NCI-H187 (cell line): ENCODE measurements at places on chromosomes 4 and X.

DNA sequence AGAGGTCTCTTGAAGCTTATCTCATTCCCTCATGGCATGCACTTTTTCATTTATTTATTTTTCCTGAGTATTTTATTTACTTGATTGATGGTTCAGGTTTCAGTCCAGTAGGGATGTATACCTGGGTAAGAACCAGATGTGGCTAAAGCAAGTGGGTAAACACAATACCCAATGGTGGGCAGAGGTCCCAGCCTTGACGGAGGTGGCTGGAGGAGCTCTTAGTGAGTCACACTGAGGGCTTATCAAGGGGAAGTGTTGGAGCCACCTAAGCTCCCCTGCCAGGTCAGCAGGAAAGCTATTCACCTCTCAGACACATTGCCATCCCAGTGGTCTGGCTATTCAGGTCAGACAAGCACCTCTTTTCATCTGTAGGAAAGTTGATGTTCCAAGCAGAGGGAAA lies 236.2 kb upstream of the MAGEB16 start:
- DNase-seq: no peak

DNA sequence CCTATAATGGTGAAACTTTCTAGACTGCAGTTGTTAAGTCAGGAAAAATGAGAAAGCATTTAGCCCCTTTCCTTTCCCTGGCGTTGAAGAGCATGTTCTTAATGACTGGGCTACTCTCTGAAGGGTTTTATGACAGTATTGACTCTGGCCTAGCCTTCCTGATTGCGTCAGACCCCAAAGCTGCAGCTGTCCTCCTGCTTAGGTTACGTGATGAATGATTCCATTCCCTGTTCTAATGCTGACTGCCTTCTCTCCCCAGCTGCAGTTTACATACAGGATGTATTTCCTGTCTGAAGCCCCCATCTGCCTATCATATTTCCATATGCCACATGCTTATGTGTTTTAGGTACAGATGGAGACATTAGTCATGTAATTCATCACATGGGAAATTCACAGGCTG lies 105.8 kb upstream of the EGFL6 start:
- no peak for DNase-seq

- no peak for DNase-seq
Measured at GRCh38 chr4:164221631-164222030, 532.3 kb upstream of the SMIM31 start.

DNA sequence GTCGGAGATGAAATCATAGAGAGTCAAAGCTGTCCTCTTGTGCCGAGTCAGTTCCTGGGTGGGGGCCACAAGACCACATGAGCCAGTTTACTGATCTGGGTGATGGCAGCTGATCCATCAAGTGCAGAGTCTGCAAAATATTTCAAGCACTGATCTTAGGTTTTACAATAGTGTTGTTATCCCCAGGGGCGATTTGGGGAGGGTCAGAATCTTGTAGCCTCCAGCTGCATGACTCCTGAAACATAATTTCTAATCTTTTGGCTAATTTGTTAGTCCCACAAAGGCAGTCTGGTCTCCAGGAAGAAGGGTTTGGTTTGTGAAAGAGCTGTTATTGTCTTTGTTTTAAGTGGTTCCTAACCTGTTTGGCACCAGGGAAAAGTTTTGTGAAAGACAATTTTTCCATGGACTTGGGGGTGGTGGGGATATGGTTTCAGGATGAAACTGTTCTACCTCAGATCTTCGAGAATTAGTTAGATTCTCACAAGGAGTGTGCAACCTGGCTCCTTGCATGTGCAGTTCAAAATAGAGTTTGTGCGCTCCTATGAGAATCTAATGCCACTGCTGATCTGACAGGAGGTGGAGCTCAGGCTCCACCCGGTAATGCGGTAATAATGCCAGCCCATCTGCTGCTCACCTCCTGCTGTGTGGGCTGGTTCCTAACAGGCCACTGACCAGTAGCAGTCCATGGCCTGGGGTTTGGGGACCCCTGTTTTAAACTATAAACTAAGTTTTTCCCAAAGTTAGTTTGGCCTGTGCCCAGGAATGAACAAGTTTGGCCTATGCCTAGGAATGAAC lies 29.2 kb downstream of the METAP1 start:
- no peak for DNase-seq

DNA sequence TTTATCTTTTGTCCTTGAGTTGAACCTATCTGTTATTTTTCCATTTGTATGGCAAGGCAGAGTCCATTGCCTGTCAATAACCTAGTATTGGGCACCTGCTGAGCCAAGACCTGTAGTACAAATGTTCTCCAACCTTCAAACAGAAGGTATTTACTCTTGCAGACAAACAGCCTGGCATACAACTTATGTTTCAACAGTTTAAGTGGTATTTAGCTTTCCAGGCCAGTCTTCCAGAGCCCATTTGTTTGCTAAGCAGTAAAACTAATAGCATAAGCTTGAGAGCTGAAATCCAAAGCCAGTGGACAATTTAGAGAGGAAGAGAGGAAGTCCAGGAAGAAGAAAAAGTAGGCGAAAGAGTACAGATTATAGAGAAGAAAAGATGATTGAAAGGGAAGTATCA lies 979.3 kb downstream of the GLUD2 start:
- no peak for DNase-seq

GRCh38 chrX:111244235-111244750 lies 26.0 kb downstream of the CAPN6 start:
- DNase-seq: peak; percentile 3

- no peak for DNase-seq
Measured at GRCh38 chr4:15654593-15655222, 449 bp downstream of the FBXL5 start.

DNA sequence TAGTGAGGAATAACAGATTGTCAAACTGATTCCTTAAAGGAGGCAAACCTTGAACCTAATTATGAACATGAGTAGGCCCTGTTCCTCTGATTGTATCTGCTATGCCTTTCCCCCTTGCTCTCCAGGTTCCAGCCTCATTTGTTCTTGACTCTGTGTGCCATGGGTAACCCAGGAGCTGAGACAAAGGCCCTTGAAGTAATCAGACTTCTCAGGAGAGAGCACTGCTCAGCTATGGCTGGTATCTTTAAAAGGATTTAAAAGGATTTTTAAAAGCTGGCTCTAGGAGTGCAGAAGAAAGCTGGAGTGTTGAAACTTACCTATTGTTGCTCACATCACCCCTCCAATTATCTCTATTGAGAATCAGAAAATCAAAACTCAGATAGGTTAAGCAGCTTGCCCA lies 1565.5 kb upstream of the AGA start:
- no peak for DNase-seq

DNA sequence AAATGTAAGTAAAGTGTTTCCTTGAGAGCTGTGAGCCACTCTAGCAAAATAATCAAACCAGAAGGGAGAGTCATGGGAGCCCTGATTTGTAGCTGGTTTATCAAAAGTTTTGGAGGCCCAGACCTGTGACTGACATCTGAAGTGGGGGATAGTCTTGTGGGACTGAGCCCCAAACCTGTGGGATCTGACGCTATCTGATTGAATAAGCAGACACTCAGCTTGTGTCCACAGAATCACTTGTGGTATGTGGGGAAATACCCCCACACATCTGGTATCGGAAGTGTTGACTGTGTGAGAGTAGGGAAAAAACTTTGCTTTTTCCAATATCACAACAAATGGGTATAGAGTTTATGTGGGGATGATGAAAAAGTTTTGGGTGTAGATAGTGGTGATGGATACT lies 35.4 kb downstream of the FUNDC1 start:
- no peak for DNase-seq

DNA sequence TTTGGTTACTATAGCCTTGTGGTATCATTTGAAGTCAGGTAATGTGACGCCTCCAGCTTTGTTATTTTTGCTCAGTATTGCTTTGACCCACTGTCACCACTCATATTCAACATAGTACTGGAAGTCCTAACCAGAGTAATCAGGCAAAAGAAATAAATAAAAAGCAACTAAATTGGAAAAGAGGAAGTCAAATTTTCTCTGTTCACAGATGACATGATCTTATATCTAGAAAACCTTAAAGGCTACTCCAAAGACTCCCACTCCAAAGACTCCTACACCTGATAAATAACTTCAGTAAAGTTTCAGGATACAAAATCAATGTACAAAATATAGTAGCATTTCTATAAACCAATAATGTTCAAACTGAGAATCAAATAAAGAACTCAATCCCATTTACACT lies 348.6 kb downstream of the CXXC4 start:
- DNase-seq: no peak

- no peak for DNase-seq
Measured at GRCh38 chr4:7124689-7125442, 57.0 kb upstream of the GRPEL1 start.

DNA sequence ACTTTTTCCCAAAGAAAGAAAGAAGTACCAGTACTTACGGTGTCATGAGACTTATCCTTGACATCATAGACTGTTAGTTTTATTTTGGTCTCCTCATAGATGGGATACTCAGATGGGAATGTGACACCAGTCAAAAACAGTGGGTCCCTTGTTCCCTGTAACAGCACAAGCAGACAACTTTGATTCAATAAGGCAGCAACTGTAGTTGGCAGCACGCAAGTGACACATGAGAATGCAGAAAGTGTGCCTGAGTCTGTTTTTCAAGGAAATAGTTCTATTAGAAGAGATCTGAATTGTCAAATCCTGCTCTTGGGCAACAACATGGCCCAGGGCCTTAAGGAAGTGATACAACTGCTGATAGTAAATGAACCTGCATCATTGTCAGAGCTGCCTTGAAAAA lies 443.2 kb downstream of the INPP4B start:
- DNase-seq: no peak

- DNase-seq: no peak
Measured at GRCh38 chrX:72021975-72022374, 109.7 kb downstream of the RTL5 start.

DNA sequence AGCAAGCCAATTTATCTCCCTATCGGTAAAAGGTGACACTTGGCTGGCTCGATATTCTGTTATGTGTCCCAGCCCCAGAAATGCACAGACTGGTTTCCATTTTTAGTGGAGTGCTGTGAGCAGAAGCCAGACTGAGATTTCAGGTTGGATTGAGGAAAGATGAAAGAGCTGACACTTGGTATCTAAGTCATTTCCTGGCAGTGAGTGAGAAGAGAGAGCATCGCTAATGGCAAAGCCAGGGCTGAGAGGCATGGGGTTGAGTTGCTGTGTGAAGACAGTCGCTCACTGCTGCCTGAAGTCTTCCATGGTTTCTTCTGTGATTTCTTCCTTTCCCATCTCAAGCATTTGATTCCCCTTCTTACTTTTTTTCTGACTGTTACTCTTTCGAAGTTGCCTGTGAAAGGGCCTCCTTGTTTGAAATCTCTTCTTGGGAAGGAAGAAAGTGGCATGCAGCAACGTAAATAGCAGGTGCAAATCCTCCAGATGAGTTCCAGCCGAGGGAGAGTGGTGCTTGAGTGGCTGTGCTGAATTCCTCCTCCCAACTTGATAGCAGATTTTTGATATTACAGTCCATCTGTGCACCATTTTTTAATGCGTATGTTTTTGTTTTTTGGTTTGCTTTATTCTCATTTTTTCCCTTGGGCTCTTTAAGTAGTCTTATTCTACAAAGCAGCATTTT lies 109.2 kb upstream of the LIMCH1 start:
- peak; percentile 33 for DNase-seq

GRCh38 chrX:45852884-45853283 lies 652.2 kb upstream of the DIPK2B start:
- no peak for DNase-seq

GRCh38 chr4:120070196-120070595 lies 3.5 kb upstream of the MAD2L1 start:
- DNase-seq: no peak

DNA sequence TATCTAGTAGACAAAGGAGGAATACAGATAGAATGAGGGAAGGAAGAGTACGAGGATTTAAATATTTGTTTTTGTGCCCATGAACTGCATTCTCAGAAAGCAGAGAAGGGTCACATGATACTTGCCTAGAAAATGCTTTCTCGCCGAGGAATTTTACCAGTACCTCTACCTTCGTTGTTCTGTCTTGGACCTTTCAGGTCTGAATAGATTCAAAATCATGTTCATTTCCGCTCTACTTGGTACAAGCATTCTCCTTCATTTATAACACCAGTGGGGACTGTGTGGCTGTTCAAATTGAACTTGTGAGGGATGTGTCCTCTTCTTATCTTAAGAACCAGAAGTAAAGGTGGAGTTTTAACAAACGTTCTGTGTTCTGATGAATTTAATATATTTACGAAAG lies 1.9 kb downstream of the USP38 start:
- DNase-seq: no peak

GRCh38 chr4:13548984-13549546 lies 4.8 kb upstream of the NKX3-2 start:
- peak; percentile 86 for DNase-seq

GRCh38 chr4:27022963-27023362 lies 162.3 kb downstream of the STIM2 start:
- no peak for DNase-seq

GRCh38 chr4:125582302-125582701 lies 267.5 kb downstream of the FAT4 start:
- DNase-seq: no peak

GRCh38 chrX:68584221-68584620 lies 63.2 kb upstream of the STARD8 start:
- DNase-seq: no peak

DNA sequence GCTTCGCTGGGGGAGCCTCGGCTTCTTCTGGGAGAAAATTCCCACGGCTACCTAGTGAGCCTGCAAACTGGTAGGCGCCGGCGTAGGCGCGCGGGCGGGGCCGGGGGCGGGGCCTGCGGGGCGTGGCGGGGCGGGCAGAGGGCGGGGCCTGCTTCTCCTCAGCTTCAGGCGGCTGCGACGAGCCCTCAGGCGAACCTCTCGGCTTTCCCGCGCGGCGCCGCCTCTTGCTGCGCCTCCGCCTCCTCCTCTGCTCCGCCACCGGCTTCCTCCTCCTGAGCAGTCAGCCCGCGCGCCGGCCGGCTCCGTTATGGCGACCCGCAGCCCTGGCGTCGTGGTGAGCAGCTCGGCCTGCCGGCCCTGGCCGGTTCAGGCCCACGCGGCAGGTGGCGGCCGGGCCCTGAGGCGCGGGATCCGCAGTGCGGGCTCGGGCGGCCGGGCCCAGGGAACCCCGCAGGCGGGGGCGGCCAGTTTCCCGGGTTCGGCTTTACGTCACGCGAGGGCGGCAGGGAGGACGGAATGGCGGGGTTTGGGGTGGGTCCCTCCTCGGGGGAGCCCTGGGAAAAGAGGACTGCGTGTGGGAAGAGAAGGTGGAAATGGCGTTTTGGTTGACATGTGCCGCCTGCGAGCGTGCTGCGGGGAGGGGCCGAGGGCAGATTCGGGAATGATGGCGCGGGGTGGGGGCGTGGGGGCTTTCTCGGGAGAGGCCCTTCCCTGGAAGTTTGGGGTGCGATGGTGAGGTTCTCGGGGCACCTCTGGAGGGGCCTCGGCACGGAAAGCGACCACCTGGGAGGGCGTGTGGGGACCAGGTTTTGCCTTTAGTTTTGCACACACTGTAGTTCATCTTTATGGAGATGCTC lies at the start of gene HPRT1:
Gene HPRT1, plus strand, starts transcription at position 161 of the 857 bp plus-strand sequence. Its CDS starts 147 bp downstream, at position 308.
- peak; percentile 45 for DNase-seq

- no peak for DNase-seq
Measured at GRCh38 chr4:89741768-89742167, 95.2 kb downstream of the SNCA start.

DNA sequence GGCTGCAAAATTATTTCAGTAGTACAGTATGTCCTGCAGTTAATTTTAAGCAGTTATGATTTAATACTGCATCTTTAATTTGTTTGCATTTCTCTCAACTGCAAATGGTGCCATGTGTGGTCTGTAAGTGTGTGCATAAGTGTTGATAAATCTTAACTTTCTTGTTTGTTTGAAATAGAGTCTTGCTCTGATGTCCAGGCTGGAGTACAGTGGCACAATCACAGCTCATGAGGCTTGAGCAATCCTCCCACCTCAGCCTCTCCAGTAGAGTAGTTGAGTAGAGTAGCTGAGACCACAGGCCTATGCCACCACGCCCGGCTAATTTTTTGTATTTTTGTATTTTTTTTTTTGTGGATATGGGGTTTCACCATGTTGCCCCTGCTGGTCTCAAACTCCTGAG lies 322.5 kb upstream of the NR3C2 start:
- DNase-seq: no peak

GRCh38 chrX:53939127-53939526 lies 105.1 kb downstream of the PHF8 start:
- DNase-seq: no peak
